Uterus (tissue), 4 donors: ENCODE measurements at places on chromosomes 1 and 21.

DNA sequence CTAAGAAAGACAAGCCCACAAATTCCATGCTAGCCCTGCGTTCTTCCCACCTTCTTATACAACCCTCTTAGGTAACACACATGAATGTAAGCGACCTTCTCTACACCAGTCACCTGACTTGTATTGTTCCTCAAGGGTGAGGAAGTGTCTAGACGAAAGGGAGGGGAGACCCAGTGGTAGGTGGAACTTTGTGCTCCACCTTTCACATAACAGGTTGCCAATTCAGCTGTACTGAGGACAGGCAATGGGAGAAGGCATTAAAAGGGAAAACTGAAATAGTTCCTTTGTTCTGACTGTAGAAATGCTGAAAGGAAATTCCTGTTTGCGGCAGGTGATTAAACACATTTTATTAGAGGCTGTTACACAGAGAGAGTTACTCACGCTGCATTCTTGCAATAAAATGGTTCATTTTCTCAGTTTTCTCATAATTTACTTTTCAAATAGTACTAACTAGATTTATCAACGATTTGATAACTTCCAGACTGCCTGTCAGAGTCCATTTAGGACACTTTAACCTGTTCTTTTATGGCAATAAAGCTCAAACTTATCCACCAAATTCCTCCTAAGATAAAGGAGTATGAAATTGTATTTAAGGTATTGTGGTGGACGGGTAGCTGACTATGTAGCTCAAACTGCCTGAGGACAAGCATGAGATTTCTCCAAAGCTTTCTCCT is 17.8 kb upstream of the CHRM3 start:
- DNase-seq: no peak

GRCh38 chr1:35561297-35561971 is 3.8 kb downstream of the NCDN start:
- no peak for DNase-seq

DNA sequence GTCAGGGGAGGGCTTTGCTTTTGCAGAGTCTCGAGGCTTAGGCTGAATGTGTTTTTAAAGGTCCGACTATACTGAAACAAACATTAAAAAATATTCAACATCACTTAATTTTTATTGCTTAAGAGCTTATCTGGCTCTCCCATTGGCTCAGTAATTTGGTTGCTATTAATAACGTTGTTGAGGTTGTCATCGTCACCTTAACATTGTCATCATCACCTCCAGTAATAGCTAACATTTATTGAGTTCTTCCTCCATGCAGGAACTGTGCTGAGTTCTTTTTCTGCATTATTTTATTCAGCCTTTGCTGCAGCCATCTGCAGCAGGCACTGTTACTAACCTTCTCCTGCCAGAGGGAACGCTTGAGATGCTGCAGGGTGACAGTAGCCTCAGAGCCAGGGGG is 40.1 kb downstream of the ADARB1 start:
- no peak for DNase-seq

DNA sequence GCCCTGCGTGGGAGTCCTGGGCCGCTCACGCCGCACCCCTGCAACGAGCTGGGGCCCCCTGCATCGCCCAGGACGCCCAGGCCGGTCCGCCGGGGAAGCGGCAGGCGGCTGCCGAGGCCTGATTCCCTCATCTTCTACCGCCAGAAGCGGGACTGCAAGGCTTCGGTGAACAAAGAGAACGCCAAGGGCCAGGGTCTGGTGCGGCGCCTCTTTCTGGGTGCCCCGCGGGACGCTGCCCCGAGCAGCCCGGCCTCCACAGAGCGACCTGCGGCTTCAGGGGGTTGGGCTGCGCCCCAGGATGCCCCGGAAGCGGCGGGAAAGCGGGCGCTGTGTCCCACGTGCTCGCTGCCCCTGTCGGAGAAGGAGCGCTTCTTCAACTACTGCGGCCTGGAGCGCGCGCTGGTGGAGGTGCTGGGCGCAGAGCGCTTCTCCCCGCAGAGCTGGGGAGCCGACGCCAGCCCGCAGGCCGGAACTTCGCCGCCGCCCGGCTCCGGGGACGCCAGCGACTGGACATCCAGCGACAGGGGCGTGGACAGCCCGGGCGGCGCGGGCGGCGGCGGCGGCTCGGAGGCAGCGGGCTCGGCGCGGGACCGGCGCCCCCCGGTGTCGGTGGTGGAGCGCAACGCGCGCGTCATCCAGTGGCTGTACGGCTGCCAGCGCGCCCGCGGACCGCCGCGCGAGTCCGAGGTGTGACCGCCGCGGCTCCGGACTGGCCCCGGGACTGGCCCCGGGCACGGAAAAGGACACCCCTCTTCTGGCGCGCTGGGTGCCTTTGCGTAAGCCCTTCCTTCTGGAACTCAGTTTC is 2.7 kb downstream of the FAM110D start:
- no peak for DNase-seq

GRCh38 chr1:202591515-202591914 is 118.7 kb downstream of the SYT2 start:
- DNase-seq: no peak

- peak; percentile 23 for DNase-seq
Observed at GRCh38 chr1:186828611-186829454, at the start of gene PLA2G4A. Gene PLA2G4A (plus strand): TSS chr1:186828949. CDS start chr1:186854355, 25,406 bp downstream.

GRCh38 chr1:172931761-172932160 is 119.0 kb downstream of the TNFSF18 start:
- DNase-seq: no peak

- no peak for DNase-seq
Observed at GRCh38 chr1:110602466-110602865, 3.7 kb downstream of the KCNA2 start.

- DNase-seq: no peak
Observed at GRCh38 chr1:6813165-6813564, 27.9 kb downstream of the CAMTA1 start.

GRCh38 chr21:26070822-26071425 is 99.6 kb downstream of the APP start:
- DNase-seq: peak; percentile 52

DNA sequence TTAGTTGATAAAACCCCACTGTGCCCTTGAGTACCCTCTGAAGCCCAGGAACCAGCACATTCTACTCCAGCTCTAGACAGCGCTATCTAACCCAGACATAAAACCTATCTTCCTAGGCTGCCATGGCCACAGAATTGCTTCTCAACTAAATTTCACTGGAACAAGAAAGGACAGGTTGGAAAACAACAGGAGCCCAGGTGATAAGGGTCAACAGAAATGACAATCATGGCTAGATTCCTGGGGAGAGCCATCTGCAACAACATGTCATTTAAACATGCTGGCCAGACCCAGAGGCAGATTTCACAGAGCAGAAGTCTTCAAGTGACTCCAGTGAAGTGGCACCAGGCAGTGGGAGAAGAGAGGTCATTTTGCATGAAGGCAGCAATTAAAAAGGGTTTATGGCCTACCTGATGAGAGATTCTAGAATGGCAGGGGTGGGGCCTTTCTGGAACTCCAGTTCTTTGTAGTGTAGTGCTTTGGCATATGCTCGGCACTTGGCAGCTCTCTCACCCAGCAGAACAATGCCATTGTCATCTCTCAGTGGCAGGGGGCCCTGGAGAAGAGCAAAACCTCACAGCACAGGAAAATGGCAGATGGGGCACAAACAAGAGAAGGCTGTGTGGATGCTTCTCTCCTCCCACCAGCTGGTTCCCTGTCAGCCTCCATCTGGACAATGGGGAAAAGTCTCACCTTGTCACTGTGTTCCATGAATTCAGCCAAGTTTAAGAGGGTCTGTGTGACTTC is 9.9 kb downstream of the ANGPTL7 start:
- DNase-seq: no peak

- DNase-seq: no peak
Observed at GRCh38 chr1:206036663-206037455, 13.2 kb upstream of the CTSE start.

- DNase-seq: peak; percentile 42
Observed at GRCh38 chr1:6502000-6502891, 10.8 kb upstream of the PLEKHG5 start.

DNA sequence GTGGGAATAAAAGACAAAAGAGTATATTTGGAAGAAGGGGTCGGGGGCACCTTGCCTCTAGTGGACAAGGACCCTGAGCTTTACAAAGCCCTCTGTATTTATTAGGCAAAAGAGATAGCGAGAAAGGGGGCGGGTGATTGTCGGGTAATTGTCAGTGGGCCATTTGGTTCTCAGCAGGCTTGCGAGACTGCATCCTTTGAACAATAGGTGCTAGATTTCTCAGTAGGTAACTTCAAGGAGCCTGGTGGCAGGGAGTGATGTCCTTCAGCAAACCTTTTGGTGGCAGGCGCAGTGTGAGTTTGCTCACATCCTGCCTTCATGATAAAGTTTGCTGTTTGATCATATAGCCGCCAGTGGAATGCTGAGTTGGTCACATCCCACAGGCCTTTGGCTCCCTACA is 71.4 kb downstream of the AXDND1 start:
- no peak for DNase-seq

GRCh38 chr1:6098303-6099215 is 52.9 kb downstream of the KCNAB2 start:
- peak; percentile 61 for DNase-seq

DNA sequence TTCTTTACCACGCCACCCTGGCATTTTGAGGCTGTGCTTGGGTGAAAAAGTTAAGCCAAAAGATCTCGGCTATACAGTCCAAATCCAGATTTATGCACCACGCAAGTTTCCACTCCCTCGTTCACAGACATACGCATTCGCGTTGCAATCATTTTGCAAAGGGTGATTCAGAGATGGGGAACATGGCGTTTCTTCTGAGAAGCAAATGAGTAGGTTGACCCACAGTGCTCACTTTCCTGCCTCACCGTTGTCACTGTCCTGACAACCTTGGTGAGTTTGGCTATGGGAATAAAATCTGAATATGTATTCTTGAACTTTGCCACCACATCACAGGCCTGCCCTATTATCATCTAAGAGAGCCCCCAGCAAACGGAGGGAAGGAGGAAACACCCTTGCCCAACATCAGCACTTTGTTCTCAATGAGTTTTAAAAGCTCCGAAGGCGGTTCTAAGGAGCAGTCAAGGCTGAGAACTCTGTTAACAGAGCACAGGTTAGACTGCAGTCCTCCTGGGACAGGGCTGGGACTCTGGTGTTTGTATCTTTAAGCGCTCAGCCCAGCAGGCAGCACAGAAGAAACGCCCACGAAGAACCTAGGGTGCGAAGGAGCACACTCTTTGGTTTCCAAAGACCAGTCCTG is 86.4 kb downstream of the RUNX1 start:
- no peak for DNase-seq

- no peak for DNase-seq
Observed at GRCh38 chr1:201560328-201561194, 21.6 kb downstream of the NAV1 start.

- no peak for DNase-seq
Observed at GRCh38 chr1:5373281-5373680, 618.9 kb downstream of the NPHP4 start.

GRCh38 chr1:33060579-33061083 is 20.3 kb upstream of the AZIN2 start:
- DNase-seq: no peak

DNA sequence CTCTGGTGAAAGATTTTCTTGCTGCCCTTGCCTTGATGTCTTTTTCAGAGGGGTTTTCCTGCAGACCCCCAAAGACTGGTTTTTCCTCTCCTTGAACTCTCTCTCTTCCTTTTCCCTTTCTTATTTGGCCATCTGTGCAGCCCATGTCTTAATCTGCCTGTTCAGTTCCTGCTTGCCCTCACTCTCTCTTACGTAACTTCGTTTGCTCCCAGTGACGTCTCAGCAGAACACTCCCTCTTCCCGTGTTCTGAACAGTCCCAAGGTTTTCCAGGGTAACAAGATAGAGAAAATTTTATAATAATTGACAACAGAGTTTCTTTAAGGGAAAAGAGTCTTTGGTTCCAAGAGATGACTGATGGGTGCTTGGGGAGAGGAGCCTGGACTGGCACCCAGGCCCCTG is 109.1 kb upstream of the LMO4 start:
- no peak for DNase-seq

DNA sequence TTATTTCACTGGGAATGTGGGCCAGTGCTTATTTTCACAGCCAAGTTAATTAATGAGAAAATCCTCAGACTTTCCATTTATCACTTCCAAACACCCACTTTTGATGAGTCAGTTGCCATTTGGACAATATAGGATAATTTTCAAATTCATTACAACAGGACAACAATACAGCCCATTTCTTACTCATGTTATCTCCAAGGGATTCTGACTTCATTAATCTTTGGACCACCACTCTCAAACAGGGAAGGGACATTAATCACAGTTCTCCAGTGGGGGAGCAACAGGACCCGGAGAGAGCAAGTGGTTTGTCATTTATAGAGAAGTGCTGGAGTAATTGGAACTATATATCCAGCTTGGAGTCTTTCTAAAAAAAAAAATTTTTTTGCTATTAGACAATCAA is 38.7 kb downstream of the JUN start:
- DNase-seq: no peak

- no peak for DNase-seq
Observed at GRCh38 chr1:225824533-225824941, 14.6 kb downstream of the EPHX1 start.

DNA sequence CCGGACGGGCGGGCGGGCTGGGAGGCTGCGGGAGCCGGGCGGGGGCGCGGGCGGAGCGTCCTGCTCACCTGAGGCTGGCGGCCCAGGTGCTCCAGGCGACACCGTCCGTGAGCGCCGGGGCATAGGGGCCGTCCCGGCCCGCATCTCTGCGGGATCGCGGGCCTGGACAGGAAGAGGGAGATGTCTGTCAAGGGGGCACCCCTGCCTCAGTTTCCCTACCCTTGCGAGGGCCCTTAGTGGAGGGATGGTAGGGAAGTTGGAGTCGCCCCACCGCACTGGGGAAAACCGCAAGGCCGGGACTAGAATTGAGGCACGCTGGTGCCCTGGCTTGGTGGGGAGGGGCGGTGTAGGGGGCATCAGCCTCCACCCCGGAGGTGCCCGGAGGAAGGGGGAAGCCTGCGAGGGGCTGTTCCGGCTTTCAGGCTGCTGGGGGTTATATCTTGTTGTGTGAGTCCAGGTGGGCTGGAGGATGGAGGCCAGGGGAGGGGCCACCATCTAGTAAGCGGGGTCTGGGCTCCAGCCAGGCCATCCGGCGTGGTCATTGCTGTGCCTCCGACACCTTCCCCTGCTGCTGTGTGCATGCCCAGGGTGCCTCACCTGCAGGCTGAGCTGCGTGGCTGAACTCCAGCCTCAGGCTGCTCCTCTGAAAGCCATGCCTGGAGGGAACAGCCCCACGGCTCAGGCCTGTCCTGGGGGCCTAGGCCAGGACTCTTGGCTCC is 580 bp downstream of the VWA1 start:
- DNase-seq: peak; percentile 22

DNA sequence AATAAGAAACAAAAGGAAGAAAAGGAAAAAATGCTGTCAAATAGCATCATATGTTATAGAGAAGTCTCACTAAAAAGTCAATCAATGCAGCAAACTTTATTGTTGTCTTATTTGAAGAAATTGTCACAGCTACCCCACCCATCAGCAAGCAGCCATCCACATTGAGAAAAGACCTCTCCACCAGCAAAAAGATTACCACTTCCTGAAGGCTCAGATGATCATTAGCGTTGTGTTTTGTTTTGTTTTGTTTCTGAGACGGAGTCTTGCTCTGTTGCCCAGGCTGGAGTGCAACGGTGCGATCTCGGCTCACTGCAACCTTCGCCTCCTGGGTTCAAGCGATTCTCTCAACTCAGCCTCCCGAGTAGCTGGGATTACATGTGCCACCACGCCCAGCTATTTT is 29.0 kb downstream of the ATP2B4 start:
- DNase-seq: no peak
